Stimulated activated CD8-positive, alpha-beta memory T cell treated with anti-CD3 and anti-CD28 coated beads, Interleukin-7, amount 100 ng/mL, for 1 hour (primary cell): ENCODE measurements at places on chromosomes 3 and 15.

GRCh38 chr15:57861034-57861638 lies 154.6 kb downstream of the POLR2M start:
- DNase-seq: no peak

DNA sequence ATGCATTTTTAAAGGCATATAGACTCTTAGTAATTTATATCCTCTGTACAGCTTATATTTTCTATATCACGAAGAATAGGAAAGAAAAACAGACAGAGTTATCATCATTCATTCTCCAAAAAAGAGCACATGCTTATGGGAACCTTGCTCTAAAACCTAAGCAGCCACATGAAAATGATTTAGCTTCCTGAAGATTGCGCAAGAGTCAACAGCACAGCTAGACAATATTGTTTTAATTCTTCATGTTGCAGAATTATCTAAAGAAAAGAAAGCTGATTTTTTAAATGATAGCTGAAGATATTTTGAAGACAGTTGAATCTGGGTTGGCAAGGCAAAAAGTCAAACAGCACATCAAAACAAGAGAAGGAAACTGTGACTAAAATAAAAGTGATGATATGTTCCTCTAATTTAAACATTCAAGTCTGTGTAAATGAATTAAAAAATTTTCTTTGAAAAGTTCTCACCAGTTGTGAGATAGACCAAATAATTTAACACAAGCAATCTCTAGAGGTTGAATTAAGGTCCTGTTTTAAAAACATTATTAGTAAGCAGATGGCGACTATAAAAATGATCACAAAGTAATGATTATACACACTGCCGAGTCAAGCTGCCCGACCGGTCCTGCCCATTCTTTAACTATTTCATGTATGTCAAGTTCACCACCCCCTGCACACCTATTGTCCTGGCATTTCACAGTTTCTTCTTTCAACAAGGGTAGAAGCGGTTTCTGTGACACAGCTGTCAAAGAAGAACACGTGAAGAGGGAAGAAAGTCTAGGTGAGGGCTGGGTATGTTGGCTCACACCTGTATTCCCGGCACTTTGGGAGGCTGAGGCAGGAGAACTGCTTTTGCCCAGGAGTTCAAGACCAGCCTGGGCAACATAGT lies 74.2 kb upstream of the BHLHE40 start:
- DNase-seq: no peak

- no peak for DNase-seq
Measured at GRCh38 chr15:59545573-59545972, 66.0 kb upstream of the GCNT3 start.

- DNase-seq: no peak
Measured at GRCh38 chr3:182212479-182213076, 500.9 kb downstream of the SOX2 start.

- DNase-seq: no peak
Measured at GRCh38 chr3:107216229-107216628, 161.0 kb upstream of the CCDC54 start.

DNA sequence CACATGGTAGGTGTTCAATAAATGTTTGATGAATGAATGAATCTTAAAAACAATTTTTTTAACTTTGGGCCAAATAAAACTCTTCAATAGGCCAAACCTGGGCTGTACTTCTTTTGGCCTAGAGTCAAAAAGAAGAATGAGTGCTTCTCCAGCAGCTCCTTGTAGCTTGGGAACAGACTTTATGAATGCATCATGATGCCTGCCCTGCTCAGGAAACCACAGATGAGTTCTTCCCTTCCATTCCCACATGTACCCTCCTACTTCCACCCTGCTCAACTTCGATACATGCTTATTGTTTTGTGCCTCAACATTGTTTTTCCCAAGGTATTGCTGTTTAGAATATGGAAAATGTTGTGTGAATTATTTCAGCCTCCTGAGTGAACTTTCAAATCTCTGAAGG lies 87.0 kb downstream of the FILIP1L start:
- DNase-seq: no peak

DNA sequence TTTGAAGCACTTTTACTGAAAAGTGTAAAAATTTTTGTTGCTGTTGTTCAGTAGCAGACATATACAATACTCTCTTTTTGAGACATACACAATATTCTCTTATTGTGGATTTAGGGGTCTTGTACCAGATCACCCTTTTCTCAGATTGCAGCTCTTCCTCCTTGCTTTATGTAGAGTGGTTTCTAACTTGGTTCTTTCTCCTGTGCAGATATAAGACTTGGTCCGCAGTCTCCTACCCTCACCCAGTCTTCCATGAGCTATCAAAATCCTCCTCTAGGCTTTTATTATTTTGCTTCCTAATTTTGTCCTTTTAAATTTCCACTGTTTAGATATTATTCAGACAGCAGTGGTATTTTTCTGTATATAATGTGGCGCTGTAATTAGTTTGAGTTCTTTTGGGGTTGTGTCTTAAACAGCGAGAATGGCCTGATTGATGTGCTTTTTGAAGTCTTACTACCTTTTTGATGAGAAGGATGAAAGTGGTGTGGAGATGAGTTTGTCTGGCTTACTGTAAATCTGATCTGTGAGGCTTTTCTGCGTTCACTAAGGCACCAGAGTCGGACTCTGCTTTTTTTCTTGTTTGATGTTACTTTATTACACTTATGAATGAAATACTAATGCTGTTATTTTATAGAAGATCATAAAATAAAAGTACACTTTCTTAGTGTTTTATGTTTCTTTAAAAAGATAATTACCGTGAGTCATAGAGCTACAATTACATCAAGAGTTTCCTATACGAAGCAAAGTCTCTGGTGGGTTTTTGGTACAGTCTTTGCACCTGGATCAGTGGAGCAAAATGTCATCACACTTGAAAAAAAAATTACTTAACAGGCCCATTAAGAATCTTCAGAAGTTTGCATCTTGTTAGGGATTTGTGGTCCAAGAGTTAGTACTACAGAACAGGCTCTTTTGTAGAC lies 27.8 kb downstream of the FNDC3B start:
- no peak for DNase-seq

GRCh38 chr3:100412912-100413590 lies 11.7 kb downstream of the LNP1 start:
- no peak for DNase-seq

DNA sequence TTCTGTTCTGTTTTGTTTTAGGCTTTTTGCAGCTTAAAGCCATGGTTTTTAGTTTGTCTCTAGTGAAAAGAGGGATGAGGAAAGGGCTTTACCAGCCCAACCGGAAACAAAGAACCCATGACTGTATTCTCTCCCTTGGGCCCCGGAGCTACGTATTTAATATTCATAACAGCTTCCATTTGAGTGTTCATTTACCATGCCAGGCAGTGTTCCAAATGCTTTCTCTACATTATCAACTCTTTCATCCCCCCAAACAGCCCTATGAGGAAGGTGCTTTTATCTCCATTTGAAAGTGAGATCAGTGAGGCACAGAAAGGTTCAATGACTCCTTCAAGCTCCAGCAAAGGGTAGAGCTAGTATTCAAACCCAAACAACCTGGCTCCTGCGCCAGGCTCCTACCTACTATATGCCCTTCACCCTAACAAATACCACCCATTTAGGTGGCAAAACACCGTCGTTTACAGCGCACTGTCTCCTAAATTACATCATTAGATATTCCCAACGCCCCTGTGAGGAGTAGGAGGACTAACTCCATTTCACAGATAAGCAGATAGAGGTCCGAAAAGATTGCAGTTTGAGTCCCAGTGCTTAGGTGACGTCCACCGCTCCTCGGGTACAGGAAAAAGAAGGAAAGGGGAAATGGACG lies 27.9 kb downstream of the GTPBP8 start:
- no peak for DNase-seq

DNA sequence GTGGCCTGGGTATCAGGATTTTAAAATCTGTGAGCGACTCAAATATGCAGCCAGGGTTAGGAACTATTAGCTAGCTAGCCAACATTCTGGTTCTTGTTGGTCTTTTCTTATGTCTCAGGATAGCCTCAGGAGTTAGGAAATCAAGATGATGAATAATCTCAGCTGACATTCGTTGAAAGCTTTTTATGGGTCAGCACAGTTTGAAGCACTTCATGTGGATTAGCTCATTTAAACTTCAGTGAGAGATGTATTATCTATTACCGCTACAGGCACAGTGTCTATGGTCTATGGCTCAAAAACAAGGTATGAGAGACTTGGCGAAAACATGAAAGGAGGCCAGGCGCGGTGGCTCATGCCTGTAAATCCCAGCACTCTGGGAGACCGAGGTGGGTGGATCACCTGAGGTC lies 187.5 kb upstream of the THRB start:
- no peak for DNase-seq

- DNase-seq: no peak
Measured at GRCh38 chr15:90435652-90436337, 47.8 kb downstream of the IQGAP1 start.

DNA sequence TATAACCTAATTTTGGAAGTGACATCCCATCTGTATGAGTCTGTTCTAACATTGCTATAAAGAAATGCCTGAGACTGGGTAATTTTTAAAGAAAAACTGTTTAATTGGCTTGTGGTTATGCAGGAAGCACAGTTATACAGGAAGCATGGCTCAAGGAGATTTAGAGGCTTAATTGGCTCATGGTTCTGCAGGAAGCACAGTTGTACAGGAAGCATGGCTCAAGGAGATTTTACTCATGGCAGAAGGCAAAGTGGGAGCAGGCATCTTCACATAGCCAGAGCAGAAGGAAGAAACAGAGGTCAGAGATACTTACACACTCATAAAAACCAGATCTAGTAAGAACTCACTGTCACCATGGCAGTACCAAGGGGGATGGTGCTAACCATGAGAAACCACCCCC lies 193.1 kb upstream of the ADAMTS9 start:
- no peak for DNase-seq

DNA sequence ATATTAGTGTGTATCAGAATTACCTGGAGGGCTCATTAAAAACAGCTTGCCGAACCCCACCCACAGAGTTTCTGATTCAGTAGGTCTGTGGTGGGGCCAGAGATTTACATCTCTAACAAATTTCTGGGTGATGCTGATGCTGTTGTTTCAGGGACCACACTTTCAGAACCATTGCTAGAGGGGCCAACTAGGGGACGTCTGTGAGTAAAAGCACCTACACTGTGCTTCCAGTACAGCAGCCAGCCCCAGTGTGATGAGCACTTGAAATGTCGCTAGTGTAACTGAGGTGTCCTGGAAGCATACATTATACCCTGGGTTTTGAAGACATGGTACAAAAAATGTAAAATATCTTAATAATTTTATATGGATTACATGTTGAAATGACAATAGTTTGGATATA lies 33.0 kb downstream of the AGTR1 start:
- DNase-seq: no peak

DNA sequence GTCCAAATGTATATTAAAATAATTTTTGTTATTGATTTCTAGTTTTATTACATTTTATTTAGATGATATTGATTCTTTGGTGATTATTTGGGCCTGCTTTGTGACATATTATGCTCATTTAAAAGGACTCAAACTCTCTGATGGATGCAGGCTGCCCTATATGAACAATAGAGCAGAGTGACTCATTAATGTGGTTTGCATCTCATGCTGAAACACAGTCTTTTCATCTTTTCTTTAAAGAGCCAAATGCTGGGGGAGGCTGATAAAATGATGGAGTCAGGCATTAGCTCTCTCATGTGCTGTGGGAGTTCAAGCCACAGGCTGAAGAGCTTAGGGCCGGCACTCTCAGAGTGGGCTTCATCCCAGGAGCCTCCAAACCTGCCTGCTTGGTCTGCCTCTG lies 7.2 kb downstream of the PLA1A start:
- no peak for DNase-seq

DNA sequence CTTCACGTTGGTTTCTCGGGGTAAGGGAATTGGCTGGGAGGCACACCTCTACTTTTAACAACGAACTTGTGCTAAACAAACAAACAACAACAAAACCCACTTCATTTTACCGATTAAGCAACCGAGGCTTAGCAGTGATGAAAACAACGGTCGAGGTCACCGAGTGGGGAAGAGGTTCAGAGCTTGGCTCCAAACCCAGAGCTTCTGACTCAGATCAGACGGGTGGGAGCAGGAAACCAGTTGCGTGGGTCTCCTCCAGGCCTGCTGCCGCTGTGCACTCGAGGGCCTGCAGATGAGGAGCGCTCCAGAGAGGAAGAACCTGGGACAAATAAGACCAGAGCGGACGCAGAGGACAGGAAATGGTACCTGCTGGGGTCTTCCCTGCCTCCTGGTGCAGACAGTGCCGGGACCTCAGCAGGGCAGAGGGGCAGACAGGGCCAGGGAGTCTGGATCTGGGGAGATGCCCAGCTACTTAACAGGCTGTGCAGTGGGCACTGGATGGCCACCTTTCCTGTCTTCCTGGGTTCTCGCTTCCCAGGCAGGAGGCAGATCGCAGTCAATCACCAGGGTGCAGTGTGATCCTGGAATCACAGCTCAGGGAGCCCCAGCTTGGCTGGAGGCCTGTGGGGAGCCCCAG lies 99.0 kb upstream of the MEF2A start:
- DNase-seq: no peak

- no peak for DNase-seq
Measured at GRCh38 chr3:126131881-126132750, 48.2 kb upstream of the SLC41A3 start.

DNA sequence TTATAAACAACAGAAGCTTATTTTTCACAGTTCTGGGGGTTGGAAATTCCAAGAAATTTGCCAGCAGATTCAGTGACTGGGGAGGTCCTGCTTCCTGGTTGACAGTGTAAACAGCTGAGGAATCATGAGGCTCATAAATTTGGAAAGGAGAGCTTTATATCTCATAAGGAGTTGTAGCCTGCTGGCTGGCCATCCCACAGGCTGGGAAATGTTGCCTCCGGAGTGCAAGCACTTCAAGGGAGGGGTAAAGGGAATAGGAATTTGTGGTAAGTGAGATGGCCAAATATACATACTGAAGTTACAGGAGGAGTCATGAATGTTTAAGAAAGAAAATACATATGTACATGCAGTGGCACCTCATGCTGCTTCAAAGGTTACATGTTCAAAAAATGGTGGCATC lies 217.2 kb upstream of the CBLB start:
- no peak for DNase-seq

DNA sequence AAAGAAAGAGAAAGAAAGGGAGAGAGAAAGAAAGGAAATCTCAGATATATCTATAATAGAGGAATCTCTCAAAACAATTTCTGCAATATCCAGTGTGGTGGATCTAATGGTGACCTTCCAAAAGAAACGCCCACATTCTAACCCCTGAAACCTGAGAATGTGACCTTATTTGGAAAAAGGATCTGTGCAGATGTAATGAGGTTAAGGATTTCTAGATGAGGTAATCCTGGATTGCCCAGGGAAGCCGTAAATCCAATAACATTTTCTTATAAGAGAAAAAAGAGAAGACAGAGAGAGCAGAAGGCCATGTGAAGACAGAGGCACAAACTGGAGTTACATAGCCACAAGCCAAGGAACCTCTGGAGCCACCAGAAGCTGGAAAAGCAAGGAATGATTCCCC lies 307.6 kb downstream of the ZBTB20 start:
- DNase-seq: no peak

GRCh38 chr3:55143336-55143735 lies 215.5 kb upstream of the LRTM1 start:
- no peak for DNase-seq
